ENCODE measurements at places on chromosomes 12 and 14.
A peak's percentile ranks its signal among the peaks of the same experiment; 100 is the strongest.

DNA sequence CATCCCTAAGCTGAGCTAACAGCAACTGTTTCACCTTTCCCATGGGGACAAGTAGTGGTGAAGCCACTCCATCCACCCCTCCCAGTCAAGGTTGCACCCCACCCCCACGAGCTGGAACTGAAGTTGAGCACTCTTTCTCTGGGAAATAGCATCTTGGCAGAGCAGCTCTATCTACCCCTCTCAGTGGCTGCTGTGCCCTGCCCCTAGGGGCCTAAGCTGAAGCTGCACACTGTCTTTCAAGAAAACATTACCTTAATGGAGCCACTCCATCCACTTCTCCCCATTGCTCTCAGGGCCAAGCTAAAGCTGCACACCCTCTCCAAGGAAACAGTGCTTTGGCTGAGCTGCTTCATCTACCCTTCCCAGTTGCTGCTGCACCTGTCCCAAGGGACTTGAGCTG lies 170.6 kb upstream of the CCDC196 start:
- no peak for DNase-seq

DNA sequence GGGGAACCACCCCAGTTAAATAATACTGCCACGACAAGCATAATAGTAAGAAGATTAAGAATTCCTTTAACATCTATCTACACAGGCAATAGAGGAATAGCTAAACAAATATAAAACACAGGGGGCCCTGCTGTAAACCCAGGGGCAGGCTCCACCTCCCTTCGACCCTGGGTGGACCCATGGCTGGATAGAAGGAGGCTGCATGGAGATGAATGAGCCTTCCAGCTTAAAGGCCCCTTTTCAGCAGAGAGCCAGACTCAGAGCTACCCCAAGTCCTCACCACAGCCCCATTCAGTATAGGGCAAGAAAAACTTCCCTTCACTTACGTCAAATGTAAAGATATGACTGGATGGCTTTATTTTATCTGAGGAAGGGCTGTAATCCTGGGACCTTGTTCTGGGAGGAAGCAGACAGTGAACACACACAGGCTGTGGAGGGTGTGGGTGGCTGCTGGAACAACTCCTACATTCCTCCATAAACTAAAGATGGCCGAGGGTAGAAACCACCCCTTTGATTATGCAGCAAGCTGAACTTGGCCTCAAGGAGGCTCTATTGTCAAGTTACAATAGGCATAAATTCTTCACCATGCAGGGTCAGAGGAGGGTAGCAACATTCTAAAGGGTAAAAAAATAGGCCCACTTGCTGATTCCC lies 30.4 kb downstream of the NUAK1 start:
- no peak for DNase-seq

- DNase-seq = peak; percentile 54
These were observed 18.8 kb downstream of the SOCS2 start for GRCh38 chr12:93591137-93591868.

DNA sequence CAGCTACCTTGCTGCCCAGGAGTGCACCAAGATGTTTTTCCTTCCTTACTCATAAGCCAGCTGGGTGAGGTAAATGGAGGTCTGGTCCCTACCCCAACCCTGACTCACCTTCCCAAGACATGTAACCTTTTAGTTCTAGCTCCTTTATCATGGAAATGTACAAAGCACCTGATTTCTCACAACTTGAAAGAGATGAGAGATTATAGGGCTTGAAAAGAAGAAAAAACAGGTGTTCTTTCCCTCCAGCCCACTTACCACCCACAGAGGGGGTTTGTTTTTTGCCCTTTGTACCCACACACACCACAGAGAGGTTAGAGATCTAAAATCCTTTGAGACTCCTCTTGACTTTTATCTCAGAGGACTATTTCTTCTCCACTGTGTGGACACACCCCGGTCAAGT lies 21.1 kb downstream of the PLXNC1 start:
- DNase-seq = no peak

- no peak for DNase-seq
These were observed 6.1 kb upstream of the PSMA6 start for GRCh38 chr14:35286003-35286600.

GRCh38 chr14:104977681-104978653 lies at the start of gene AHNAK2:
AHNAK2 (minus strand) TSS chr14:104978374; CDS start chr14:104978237, 137 bp downstream.
- no peak for DNase-seq

- DNase-seq = no peak
These were observed 72.8 kb upstream of the ABCD2 start for GRCh38 chr12:39692258-39692853.

- DNase-seq = no peak
These were observed 40.6 kb downstream of the ATF7 start for GRCh38 chr12:53585448-53586125.

DNA sequence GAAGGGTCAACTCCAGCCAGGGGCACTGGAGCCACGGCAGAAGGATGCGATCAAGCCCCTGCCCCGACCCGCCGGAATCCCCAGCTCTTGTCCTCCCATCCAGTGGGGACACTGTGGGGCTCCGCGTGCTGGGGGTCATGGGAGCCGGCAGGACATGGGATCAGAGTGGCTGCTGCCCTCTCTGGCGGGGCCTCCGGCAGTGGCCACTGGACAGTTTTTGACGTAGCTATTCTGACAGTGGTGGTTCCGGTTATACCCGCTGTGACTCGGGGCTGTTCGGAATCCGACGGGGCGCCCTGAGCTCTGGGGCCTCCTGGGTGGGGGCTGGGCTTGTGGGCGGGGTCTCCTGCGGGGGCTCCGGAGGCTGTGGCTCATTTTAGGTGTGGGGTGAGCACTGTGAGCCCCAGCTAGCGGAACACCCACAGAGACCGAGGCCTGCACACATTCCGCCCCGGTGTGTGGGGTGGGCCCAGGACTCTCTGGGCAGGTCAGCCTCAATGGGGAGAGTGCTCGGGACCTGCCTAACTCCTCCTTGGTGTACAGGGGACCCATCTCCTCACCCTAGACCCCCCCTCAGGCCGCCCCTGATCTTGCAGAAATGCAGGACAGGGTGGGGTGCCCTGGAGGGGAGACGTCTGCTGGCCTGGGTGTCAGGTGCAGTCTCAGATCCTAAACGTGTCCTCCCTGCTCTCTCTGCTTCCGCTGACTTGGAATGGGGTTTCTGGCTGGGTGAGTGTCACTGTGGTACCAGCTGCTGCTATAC lies 374.2 kb downstream of the TMEM121 start:
- DNase-seq = no peak

DNA sequence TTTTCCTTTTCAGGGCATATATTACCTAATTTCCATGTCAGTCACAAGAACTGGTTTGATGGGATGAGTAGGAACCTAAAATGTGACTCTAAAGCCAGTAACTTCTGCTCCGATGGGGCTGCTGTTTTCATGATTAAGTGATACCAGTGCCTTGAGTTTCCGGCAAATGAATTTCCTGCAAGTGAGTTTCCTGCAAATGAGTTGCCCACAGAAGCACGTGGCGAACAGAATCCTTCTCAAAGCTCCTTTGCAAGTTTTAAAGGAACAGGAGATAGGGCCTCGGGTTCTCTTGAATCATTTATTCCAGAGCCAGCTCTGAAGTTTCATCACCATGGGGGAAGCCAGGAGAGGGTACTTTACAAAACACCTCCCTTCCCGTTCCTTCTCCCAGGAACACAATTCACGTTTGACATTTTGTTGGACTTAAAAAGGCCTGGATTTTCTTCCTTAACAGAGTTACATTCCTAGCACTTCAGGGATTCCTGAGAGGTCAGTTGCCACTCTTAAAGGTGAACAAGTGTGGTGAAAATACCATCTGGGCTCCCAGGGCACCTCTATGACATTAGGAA lies 2.2 kb upstream of the PPTC7 start:
- DNase-seq = no peak

DNA sequence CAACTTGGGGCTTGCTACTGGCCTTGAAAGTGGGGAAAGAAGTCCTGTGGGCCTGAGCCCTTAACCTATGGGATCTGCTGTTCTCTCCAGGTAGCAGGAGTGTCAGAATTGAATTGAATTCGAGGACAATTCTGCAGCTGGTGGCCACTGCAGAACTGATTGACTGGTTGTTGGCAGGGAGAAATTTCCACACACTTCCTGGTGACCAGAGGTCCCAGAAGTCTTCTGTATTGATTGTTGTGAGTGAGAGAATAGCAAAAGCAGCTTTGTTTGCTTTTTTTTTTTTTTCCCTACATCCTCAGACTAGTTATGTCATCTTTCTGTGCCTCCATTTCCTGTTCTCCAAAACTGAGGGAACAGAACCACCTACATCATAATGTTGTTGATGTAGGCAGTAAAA lies 64.1 kb downstream of the PRICKLE1 start:
- DNase-seq = no peak

DNA sequence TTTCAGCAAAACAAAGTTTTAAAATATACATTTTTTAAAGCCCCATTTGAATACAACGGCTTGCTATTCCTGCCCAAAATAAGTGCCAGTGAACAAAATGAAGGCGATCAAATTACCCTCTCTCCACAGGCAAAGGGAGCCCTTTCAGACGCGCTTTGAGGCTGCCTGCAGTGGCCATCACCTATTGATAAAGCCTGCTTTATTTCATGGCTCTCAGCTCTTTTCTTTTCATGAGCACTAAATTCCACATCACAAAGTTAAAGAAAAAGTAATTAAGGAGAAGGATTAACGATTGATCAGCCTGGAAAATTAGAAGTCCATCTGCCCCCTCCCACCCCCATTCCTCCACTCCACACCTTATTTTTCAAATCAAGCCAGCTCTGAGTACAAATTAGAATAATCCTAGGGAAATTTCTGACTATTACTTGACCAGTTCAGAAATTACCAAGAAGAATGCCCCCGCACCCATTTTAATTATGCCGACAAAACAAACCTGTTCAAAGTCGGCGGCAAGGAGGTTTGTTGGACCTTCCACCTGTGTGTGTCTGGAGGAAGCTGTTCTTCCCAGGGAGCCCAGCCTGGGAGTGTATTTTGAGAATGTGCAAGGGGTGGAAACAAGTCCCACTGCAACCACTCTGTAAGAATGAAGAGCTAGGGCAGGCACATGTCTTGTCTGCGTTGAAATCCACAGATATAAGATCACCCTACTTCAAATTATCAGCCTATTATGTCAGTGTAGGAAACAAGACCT lies 64.2 kb upstream of the RIC8B start:
- DNase-seq = no peak

GRCh38 chr14:59480166-59480565 lies 4.0 kb downstream of the L3HYPDH start:
- no peak for DNase-seq

GRCh38 chr12:3632754-3633153 lies 120.2 kb downstream of the CRACR2A start:
- DNase-seq = no peak

DNA sequence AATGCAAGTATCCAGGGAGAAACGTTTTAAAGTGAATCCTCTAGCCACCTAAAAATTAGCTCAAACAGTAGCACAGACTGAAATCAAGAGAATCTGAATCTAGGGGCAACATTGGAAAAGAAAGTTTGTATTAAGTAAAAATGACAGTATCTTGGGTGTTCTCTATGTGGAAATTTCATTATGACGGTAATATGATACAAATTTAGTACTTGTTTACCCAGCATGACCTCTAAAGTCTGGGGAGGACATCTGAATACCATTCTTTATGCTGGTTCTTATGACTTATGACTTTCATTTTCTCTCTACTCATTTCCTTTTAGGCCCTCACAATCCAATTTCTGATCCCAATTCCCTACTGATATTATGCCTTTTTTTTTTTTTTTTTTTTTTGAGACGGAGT lies 14.0 kb downstream of the GTSF1 start:
- DNase-seq = no peak

DNA sequence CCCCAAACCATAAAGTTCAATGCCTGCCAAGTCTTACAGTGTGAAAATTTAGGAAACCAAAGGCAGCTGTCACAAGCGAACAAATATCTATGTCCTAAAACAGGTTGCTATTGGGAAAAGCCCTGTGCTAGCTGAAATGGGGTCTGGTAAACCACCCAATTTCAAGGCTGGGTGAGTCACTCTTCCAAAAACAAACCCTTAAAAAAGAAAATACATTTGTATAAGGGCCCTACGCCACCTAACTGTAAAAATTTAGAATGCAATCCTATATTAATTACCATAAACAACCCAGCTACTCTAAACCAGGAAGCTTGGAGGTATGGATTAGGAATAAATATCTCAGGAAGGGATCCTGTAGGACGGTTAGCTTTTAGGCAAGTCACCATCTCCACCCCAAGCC lies 32.1 kb downstream of the PRMT8 start:
- no peak for DNase-seq

GRCh38 chr14:50997712-50998111 lies 53.4 kb upstream of the PYGL start:
- DNase-seq = no peak

DNA sequence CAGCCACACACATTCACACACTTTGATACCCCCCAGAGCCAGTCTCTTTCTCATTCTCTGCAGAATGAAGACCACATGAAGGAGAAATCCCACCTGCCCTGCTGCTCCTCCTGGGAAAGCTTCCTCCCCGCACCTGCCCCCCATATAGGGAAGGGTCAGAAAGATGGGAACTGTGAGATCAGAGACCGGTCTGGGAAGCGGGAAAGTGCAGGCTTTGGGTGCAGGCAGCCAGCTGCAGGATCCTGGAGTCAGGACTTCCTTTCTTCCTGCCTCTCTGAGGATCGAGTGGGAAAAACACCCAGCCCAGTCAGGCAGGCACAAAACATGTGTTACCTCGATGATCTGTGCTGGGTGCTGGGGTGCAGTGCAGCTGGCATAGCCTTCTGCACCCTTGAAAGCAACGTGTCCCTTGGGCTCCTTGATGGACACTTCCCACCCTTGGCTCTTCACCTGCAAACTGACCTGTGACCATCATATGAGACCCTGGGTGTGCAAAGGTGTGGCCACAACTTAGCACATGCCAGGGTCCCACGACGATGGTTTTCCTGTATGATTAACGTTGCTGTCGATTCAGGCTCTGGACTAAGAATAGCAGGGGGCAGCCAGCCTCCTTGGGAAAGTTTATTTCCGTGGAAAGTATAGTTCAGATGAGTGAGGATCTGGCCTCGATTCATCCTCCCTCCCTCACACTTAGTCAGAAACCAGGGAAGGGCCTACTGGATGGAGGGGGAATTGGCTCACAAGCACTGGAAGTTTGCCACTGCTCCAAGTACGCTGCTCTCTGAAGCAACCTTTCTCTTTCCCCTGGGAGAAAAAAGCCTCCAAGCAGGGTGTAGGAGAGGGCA lies 105.4 kb upstream of the MED13L start:
- peak; percentile 86 for DNase-seq

GRCh38 chr14:57287745-57288144 lies 19.0 kb downstream of the AP5M1 start:
- no peak for DNase-seq

DNA sequence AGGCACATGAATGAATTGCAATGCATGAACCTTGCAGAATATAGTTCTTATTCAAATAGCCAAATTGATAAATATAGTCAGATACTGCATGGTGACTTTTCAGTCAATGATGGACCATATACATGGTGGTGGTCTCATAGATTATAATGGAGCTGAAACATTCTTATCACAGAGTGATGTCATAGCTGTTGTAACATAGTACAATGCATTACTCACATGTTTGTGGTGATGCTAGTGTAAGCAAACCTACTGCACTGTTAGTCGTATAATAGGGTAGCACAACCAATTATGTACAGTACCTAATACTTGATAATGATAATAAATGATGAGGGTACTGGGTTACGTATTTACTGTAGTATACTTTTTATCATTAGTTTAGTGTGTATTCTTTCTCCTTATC lies 280.3 kb downstream of the BCAT1 start:
- DNase-seq = no peak

- DNase-seq = no peak
These were observed 311.1 kb downstream of the SLC6A15 start for GRCh38 chr12:84601483-84601882.

All from non-pigmented ciliary epithelial cell (primary cell).